ENCODE measurements at places on chromosomes 1 and 21.

- no peak for DNase-seq
Observed at GRCh38 chr1:236794585-236795034, 482 bp upstream of the MTR start.

DNA sequence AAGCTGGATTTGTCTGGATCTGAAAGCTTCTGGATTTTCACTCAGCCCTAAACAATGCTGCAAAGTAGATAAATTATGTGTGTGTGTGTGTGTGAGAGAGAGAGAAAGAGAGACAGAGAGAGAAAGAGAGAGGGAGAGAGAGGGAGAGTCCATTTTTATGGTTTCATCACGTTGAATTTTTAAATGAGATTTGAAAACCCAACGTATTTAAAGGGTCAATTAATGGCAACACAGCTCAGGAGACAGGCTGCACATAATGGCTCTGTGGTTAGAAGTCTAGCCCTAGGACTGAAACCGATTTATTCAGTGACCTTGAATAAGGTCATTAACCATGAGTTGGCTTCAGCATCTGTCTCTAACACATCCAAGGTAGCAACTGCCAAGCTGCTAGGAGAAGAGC is 35.3 kb upstream of the FMN2 start:
- DNase-seq: no peak

DNA sequence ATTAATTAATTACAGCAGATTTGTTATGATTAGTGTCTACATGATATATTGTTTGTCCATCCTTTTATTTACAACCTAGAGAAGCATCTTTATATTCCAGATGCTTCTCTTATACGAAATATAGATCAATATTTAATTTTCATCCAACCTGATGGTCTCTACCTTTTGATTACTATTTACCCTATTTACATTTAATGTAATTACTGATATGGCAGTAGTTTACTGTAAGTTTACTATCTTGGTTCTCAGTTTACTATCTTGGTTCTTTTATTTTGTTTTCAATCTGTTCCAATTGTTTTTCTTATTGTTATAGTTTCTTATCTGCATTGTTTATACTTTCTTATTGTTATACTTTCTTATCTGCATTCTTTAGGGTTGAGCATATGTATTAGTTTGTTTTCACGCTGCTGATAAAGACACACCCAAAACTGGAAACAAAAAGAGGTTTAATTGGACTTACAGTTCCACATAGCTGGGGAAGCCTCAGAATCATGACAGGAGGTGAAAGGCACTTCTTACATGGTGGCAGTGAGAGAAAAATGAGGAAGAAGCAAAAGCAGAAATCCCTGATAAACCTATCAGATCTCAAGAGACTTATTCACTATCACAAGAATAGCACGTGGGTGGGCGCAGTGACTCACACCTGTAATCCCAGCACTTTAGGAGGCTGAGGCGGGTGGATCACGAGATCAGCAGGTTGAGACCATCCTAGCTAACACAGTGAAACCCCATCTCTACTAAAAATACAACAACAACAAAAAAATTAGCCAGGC is 28.9 kb downstream of the FAF1 start:
- no peak for DNase-seq

GRCh38 chr1:7786795-7787194 is 2.7 kb downstream of the PER3 start:
- DNase-seq: no peak

GRCh38 chr1:211606332-211606913 is 27.5 kb upstream of the SLC30A1 start:
- no peak for DNase-seq

DNA sequence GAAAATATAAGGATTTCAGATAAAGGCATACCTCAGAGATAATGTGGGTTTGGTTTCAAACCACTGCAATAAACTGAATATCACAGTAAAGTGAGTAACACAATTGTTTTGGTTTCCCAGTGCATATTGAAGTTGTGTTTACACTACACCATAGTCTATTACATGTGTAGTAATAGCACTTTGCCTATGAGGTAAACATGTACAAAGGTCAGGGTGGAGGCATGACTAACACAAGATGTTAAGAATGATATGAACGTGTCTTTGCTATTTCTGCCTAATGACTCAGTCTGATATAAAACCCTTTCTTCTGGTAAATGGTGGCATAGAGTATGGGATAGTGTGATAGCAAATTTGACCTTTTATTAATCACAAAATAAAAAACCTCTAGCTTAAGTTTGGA is 621.5 kb upstream of the ADGRL2 start:
- peak; percentile 76 for DNase-seq

DNA sequence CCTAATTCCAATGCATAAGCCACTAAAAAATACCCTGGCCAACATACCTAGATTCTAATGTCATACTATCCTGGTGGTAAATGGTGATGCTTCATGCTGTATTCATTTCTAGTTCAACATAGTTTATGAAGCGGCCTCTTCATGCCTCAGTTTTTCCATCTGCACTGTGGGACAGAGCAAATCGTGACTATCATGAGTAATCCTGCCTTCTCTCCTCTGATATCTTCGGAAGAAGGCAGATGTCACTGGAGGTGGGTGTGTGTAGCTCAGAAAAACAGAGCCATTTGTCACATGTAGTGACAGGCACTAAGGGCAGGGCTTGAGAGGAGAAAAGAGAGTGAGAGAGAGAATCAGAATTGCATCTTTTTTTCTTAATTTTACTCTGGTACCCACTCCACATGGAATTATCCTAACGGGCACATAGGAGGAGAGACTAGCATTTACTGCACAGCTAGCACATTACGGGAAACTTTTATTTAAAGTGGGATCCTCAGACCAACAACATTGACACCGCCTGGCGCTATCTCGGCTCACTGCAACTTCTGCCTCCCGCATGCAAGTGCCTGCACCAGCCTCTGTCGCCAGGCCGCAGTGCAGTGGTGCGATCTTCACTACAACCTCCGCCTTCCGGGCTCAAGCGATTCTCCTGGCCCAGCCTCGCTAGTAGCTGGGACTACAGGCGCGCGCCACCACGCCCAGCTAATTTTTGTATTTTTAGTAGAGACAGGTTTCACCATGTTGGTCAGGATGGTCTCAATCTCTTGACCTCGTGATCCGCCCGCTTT is 78.4 kb upstream of the KCNA3 start:
- DNase-seq: no peak

- no peak for DNase-seq
Observed at GRCh38 chr1:10989095-10989494, 23.4 kb upstream of the TARDBP start.

DNA sequence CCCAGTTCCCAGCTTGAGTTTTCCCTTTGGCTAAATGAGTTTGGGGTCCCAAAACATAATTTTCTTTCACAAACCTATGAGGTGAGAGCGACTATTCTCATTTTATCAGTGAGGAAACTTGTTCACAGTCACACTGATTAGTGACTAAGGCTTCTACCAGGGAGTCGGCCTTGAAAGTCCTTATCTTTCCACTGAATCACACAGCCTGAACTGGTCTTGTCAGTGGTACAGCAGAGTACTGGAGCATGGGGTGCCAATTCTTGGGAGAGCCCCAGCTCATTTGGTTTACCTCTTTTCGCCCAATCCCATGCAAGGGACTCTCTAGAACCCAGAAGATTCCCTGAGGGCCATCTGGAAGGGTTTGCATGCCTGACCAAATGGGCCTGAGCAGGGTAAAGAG is 16.9 kb downstream of the HSD3B2 start:
- DNase-seq: no peak

DNA sequence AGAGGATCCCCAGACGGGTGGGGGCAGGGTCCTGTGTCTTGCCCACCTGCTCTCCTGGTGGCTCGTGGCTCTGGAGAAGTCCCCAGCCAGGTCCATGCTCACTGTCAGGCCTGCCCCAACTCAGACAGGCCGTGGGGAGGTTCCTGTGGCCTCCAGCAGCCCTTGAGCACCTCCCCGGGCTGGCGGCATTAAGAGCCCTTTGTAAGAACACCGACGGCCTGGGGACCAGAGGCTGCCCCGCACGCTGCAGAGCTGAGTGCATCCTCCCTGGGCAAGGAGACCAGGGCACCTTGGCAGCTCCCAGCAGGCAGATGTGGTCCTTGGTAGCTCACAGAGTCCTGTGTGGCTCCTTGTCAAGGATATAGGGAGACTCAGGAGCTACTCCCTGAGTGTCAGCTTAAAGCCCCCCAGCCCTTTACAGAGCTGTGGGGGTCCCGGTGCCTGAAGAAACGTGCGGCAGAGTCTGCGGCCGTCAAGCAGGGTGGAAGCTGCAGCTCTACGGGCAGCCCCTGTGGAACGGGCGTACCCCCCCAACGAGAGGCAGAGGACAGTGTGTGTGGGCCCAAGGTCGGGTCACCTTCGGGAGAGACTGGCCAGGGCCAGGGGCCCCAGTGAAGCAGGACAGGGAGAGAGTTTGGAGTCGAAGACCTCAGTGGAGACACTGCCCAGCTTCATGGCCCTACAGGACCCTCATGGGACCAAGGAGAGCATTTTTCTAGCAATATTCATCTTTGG is 118.6 kb downstream of the PRDM16 start:
- DNase-seq: no peak

- no peak for DNase-seq
Observed at GRCh38 chr1:83573776-83574175, 425.2 kb downstream of the TTLL7 start.

- no peak for DNase-seq
Observed at GRCh38 chr1:178796013-178796412, 71.0 kb downstream of the RALGPS2 start.

DNA sequence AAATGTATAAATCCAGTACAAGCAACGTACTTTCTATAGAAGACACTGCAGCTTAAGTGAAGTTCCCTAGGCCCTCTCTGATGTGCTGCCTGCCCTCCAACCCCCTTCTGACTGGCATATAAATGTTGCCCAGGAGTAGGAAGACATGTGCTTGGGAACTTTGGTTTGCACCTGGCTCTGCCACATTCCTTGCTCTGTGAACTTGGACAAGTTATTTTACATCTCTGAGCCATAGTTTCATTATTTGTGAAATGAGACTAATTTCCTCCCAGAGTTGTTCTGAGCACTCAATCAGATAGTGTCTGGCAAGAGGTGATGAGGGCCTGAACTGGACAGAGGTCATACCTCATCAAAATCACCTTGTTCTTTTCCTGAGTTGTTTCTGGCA is 3.5 kb upstream of the PHC2 start:
- DNase-seq: no peak

DNA sequence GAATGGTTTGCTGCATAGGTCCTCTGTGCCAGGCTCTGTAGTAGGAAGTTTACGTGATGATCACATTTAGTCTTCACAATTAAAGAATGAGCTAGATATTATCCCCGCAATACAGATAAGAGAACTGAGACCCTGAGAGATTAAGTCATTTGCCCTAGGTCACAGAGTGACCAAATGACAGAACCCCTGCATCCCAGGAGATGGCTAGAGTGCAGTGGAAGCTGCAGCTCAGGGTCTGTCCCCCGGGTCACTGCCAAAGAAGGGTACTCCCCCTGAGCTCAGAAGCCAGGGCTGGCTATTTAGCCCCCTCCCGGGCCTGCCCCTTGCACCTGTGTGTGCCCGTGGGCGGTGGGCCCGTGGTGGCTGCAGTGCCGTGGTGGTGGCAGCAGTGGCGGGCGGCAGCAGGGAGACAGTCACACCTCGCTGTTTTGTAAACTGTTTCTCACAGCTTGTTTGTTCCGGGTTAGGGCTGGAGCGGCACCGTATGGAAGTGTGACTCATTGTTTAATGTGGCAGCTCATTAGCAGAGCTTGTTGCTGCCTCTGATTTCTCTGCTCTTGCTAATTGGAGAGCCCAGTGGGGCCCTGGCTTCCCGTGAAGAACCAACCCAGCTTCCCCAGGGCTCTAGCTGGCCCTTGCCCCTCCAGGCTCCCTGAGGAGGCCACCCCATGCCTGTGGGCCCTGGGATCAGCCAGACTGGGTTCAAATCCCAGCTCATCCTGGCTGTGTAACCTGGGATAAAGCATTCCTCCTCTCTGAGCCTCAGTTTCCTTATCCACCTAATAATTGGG is 19.3 kb upstream of the FOXO6 start:
- no peak for DNase-seq

DNA sequence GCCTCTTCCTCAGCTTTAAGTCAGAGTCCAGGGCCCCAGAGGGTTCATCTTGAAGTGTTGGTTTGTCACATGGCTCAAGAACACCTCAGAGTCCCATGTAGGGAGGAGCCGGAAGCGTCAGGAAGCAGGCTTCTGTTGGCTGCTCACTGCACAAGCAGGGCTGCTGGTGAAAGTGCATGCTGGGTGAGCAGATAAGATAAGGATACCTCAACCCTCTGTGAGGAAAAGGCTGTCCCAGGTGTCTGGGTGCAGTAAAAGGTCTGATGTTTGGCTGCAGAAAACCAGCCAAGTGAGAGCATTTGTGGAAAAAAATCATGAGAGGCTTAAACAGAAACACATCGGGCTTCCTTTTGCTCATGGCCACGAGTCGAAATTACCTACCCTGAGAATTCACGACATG is 6.2 kb upstream of the TEX35 start:
- DNase-seq: no peak

DNA sequence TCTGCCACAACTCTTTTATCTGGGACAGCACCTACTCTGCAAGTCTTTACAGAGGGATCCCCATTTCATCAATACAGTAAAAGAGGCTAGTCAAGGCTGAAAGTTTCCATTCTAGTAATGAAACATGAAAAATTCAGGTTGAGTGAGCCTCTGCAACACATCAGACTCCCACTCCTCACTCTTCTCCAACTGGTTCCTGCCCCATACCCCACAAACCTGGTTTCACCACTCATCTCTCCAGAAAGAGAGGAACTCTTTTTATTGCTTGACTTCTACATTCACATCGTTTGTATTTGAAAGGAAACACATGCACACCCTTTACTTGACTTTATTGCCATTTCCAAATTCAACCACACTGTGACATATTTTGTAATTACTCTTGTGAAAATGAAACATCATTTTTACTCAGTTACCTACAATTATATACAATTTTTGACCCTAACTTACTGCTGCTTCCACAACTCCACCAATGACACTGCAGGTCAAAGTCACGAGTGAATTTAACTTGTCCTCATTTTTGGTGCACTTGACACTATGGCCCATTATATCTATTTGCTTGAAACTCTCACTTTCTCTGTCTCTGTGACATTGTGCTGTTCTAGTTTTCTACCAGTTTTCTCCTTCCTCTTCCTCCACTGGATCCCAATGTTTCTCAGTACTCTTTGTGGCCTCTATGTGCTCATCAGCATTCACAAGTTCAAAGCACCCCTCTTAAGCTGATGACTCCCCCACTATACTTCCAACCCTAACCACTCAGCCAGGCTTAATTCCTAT is 8.0 kb downstream of the STX6 start:
- no peak for DNase-seq

DNA sequence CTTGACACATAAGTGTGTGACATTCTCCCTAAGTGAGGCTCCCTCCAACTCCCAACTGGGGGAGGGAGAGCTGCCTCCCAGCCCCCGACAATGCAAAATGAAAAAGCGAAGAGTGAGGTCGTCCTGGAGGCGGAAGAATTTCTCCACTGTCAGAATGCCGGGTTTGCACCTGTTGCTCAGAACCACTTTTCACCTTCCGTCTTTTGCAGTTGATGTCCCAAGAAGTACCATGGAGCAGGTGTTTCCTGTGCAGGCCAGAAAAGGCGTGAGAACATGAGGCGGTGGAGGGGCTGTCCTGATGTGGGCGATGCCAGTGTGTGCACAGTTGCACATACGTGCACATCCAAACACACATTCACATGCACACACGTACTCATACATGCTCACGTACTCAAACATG is 158.6 kb upstream of the AJAP1 start:
- no peak for DNase-seq

GRCh38 chr1:3821447-3821846 is 25.1 kb upstream of the LRRC47 start:
- no peak for DNase-seq

- peak; percentile 41 for DNase-seq
Observed at GRCh38 chr1:225318706-225319575, 108.9 kb downstream of the LBR start.

GRCh38 chr1:22258698-22259097 is 115.8 kb upstream of the WNT4 start:
- DNase-seq: no peak

Measured in fibroblast of the conjunctiva (primary cell).